ENCODE measurements at places on chromosomes 7 and 10.

GRCh38 chr10:6719561-6719960 lies 139.5 kb upstream of the PRKCQ start:
- DNase-seq, result no peak

DNA sequence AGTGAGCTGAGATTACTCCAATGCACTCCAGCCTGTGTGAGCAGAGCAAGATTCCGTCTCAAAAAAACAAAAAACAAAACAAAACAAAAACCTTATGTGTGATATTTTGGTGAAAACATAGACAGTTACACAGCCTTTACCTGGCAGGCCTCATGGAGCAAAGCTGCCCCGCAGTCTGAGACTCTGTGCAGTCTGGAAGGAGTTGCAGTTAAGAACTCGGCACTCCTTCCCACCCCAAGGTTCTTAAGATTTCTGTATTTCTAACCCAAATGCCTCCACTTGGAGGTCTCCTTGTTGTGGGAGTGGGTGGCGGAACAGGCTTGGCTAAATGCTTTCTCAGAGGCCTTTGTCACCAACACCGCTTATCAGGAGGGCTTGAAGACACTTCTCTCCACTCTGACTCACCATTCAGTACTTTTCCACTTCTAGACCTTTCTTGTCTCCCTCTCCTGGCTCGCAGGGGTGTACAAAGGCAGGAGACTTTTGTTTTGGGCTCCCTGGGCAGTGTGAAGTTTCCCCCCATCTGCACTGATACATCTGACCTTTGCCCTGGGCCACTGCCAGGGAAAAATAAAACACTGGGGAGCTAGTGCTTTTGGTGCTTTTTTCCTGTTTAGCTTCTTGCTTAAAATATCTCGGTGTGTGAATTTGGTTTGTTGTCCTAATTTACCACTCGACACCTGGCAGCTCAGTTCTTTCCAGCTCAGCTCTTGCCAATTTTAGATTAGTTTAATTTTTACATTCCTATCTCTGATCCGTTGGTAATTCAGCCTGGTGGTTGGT lies 51.3 kb upstream of the MAGI2 start:
- peak; percentile 12 for DNase-seq

- DNase-seq, result no peak
Measured at GRCh38 chr10:12073526-12073925, 4.8 kb downstream of the DHTKD1 start.

- DNase-seq, result no peak
Measured at GRCh38 chr7:5064391-5065106, 18.9 kb downstream of the RBAK start.

- DNase-seq, result peak; percentile 57
Measured at GRCh38 chr10:116771101-116771958, 29.0 kb upstream of the HSPA12A start.

DNA sequence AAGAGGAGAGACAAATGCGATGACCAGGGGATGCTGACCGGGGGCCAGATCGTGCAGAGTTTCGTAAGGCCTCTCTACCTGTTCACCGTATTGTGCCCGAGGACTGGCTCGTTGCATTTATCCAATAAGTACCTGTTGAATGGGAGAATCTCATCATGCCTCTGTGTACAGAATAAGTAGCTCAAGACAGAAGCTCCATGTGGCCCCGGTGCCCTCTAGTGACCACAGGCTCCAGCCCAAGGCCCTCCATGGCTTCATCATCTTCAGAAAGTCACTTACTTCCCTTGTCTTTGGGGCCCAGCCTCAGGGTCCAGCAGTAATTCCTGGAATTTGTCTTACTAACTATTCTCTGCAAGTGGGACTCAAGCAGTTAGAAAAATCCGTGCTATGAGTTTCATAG lies 151.0 kb downstream of the CHN2 start:
- DNase-seq, result no peak

- DNase-seq, result no peak
Measured at GRCh38 chr7:22397981-22398380, 41.0 kb upstream of the RAPGEF5 start.

Data from smooth muscle cell of the brain vasculature (primary cell).